ENCODE measurements at places on chromosomes 5 and 9.
A peak's percentile ranks its signal among the peaks of the same experiment; 100 is the strongest.

DNA sequence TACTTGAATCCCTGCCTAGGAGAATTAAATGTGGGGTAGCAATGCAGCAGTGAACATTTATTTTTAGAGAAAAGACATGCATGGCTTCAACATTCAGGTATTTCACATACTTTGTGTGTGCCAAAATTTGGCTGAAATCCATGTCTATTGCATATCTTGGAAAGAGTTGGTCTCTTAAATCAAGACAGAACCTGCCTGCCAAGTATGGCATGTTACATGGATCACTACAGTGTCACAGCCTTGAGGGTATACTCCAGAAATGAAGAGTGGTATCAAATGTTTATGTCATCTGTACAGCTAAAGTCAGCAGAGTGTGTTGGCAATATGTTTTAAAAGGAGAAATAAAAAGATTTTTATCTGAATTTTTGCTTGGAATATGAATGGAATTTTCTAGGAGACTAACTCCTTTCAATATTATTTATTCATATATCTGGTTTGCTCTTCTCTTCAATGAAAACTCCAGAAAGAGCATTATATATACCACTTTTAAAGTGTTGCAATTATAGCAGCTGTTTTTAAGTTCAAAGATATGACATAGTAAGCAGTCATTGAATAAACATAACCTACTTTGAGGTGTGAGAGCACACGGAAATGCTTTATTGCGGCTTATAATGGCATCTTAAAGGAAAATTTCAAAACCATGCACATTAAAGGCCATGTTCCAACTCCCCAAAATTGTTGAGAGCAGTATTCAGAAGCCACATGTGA, 95.4 kb upstream of the MINAR2 start:
- no peak for DNase-seq

DNA sequence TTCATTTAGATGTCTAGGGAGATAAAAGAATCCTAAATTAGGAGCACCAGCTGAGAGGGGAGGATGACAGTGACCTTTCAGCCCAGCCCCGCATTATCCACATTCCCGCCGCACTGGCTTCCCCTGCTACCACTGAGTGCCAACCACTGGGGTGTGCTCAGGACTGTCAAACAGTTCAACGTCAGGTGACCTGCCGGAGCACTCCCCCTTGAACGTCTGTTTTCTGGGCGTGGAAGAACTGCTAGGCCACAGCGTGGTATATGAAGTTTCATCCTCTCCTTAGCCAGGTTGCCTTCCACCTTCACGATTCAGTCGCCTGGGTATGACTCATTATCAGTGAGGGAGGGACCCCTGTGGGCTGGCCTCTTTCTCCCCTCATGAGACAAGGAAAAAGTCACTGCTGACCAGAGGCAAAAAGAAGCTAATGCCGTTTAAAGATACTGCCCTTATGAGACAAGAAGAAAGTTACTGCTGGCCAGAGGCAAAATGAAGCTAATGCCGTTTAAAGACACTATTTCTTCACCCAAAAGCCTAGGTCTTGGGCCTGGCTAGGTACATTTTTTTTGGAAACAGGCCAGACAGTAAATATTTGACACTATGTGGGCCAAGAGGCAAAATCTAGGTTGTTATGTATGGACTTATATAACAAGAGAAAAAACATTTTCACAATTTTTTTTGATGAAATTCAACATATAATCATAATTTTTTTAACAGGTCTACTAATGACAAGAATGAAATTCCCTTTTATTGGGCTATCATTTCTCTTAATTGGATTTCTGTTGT, 4.6 kb downstream of the NMRK1 start:
- no peak for DNase-seq

DNA sequence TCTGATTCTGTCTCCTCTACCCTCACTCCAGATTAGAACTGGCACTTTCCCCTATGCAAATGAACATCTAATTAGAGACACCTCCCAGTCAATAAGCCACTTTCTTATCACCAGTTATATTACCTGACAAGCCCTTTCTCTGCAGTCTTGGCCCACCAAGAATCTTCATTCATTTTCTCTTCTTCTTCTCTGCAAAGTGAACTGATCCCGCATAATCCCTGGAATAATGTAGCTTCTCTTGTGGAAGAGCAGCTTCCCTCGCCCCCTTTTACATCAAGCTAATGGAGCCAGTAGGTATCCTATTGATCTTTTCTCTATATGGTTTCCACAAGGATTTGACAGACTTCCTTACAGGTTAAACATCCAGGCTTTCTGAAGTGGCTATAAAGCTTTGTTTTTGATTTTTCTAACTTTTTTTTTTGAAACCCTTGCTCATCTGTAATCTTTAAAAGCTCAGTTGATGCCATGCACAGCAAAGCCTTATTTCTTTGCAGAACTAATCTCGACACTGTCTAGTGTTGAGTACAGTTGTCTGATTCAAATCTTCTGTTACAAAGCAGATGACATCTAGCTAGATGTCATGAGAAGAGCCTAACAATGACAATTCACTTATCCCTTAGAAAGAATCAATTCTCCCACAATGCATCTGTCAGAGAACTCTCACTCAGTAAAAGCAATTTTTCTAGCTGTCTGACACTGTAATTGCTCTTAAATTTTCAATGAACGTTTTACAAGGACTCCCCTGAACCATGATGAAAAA, 281.4 kb downstream of the ISL1 start:
- DNase-seq: no peak

DNA sequence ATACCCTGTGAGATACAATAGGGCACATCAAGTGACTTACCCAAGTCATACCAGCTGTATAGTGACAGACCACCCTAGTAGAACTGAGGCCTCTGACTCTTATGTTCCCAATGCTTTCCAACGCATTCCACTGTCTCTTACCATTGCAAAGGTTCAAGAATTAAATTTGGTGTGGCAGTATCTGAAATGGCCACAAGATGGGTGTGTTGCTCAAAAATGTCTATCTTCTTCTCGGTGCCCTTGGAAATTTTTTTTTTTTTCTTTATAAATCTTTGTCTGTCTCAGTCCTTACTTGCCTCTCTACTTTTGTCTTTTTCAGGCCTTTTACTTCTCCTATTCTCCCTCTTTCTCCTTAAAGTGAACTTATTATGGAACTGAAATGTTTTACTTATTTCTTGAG, 48.4 kb downstream of the GPR21 start:
- DNase-seq: no peak

DNA sequence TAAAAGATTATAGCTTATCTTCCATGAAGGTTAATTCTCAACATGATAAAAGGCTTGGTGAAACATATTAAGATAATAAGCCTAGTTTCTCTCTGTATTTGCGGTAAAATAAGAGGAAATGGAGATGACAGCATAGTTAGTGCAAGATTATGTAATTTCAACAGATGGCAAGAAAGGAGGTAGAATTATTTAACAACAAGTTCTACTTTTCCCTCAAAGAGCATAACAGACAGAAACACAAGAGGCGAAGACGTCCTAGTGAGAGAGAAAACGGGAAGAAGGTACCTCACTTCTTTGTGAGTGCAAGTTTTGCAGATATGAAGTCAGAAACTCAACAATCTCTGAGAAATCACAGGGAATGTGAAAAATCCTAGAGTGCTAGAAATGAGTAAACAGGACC, 144.8 kb upstream of the ADCY2 start:
- no peak for DNase-seq

DNA sequence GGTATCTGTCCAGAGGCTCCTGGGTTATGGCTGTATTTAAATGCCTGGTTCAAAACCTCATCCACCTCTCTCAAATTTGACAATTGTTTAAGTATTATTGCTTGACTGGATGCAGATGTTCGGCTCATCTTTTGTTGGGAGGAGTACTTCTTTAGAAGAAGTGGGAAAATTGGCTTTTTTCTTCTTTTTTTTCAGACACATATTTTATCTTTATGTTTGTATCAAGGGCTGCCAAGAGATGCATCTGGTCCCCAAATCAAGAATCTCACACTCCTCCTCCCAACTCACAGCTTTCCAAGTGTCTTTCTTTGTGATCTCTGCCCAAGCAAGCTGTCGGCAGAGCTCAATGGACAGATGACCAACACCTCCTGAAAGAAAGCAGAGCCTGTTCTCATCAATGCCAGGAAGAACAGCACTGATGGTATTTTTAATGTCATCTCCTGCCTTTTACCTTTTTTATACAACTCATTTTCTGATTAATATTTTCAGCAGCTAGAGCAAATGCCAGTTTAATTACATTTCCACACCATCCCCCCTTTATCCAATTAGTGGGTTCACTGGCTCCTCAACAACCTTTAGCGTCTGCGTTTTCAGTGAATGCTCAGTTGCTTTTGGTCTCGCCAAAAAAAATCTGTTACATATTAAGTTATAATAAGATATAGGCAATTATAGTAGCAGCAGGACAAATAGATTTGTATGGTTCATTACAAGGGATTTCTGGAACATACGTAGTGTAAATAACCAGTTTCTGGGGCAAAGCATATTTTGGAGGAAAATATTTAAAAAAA, 110.3 kb upstream of the SLIT3 start:
- DNase-seq: no peak

GRCh38 chr9:1267581-1267980, 217.4 kb downstream of the DMRT2 start:
- DNase-seq: no peak

GRCh38 chr5:169548315-169548714, 35.3 kb upstream of the SPDL1 start:
- DNase-seq: peak; percentile 21

GRCh38 chr5:90917928-90918668, 359.5 kb downstream of the ADGRV1 start:
- no peak for DNase-seq

- DNase-seq: no peak
These were observed 128.7 kb downstream of the PALM2AKAP2 start for GRCh38 chr9:109908459-109909390.

- DNase-seq: peak; percentile 48
These were observed 338.7 kb downstream of the NPR3 start for GRCh38 chr5:33049842-33050241.

GRCh38 chr9:87630266-87630665, 95.7 kb upstream of the CTSL start:
- no peak for DNase-seq

GRCh38 chr5:74517700-74518099, 122.8 kb downstream of the ENC1 start:
- no peak for DNase-seq

DNA sequence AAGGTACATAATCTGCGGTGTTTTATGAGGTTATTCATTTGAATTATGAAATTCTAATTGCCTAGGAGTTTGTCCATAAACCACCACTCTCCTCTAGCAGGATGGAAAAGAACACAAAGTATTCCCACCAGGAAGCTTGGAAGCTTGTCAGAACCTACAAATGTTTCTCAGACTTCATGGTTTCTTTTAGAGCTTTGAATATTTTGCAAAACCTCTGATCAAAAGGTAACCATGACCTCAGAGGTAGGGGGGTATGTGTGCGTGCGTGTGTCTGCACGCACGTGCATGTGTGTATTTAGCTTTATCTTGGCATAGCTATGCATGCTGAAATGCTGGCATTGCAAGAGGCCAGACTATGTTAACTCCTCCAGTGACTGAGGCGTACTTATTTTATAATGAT, 847.0 kb downstream of the TLE1 start:
- DNase-seq: peak; percentile 10

DNA sequence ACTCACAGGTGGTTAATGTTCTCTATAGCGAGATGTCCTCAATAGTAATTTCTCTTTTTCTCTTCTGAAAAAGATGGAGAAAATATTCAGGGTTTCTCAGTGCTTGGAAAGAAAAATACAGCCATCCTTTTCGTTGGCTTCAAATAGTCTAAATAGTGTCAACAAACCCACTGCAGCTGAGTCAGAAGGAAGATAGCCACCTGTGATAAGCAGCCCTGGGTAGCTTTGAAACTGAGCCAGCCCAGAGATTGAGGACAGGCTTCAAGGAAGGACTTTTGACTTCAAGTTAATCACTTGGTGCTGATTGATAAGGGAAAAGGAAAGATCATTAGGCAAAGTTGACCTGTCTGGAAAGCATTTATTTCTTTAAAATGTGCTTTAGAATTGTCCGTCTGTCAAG, 78.7 kb upstream of the TYRP1 start:
- DNase-seq: no peak

DNA sequence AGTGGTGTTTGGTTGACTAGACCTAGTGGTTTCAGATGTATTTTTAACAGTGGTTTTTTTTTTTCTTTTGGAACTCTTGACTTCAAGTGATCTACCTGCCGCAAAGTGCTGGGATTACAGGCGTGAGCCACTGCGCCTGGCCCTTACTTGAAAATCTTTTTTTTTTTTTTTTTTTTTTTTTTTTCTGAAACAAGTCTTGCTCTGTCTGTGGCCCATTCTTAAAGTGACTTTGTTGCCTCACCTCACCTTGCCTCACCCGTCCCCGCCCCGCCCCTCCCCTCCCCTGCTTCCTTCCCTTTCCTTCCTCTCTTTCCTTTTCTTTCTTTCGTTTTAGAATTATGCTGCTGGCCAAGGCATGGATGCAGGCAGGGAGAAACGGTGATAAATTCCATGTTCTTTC, 26.0 kb downstream of the GPBP1 start:
- no peak for DNase-seq

DNA sequence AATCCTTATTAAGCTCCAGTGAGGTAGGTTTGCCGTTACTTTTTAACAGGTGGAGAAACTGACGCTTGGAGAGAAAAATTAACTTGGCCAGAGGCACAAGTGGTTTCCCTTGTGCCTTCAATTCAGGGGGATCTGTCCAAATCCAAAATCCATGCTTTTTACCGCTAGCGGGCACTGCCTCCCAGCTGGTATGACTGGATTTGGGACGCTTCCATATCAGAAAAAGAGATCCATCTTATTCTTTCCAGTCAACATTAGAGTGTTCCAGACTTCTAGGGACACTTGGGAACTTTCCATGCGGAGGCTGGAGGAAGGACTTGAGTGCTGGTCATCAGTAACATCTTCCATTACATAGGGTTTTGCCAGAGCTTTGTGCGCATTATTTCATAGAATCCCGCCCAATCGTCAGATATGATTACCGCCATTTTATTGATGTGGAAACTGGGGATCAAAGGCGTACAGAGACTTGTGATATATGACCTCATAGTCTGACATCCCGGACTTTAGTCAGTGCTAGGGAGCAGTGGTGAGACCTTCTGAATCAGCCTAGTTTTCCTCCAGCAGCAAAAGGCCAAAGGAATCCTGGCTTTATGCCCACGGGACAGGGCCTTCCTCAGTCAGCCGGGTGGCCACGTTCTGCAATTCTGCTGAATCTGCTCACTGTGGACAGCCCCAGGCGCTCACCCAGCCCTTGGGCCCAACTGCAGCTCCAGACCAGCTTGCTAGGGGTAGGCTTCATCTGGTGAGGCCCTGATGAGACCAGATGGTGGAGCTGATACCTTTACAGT, 1.1 kb upstream of the GNPDA1 start:
- DNase-seq: peak; percentile 23

GRCh38 chr5:140982083-140982716, 15.9 kb downstream of the PCDHAC2 start:
- no peak for DNase-seq

DNA sequence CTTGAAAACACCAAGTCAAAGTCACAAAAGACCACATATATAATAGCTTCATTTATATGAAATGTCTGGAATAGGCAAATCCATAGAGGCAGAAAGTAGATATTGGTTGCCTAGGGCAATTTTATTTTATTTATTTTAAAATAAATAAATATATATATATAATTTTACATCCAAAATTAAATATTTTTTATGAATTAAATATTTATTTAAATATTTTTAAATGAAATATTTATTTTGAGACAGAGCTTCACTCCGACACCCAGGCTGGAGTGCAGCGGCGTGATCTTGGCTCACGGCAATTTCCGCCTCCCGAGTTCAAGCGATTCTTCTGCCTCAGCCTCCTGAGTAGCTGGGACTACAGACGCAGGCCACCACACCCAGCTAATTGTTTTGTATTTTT, 58.9 kb upstream of the ATG10 start:
- DNase-seq: no peak

- DNase-seq: peak; percentile 87
These were observed 123.1 kb downstream of the RXRA start for GRCh38 chr9:134449180-134449916.

Data from AG09309 (cell line).